Activated CD8-positive, alpha-beta memory T cell treated with anti-CD3 and anti-CD28 coated beads for 1 hour (primary cell): ENCODE measurements at places on chromosomes 1 and 21.
A peak's percentile ranks its signal among the peaks of the same experiment; 100 is the strongest.

- DNase-seq = no peak
Measured at GRCh38 chr21:26715878-26716506, 129.2 kb downstream of the ADAMTS1 start.

GRCh38 chr1:95325349-95325748 is 91.3 kb downstream of the RWDD3 start:
- DNase-seq = no peak

GRCh38 chr1:52296345-52296744 is 69.7 kb downstream of the CC2D1B start:
- no peak for DNase-seq

DNA sequence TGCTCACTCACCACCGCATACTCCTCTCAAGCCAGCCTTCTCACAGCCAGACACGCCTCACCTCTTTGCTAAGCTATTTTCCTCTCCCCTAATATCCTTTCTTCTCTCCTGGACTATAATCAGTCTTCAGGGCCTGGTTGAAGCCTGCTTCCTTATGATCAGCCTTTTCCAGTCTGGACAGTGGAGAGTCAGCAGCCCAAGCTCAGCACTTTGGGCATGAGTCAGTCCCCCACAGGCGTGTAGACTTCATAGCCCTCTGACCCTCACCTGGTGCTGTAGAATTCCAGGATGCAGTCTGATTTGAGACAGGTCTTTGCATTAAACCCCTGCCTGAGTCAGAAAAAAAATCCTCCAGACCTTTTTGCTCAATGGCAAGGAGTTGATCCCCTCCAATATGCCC is 2.5 kb downstream of the HPCAL4 start:
- no peak for DNase-seq

GRCh38 chr1:203225071-203225470 is 4.4 kb downstream of the CHIT1 start:
- no peak for DNase-seq

- peak; percentile 68 for DNase-seq
Measured at GRCh38 chr1:198681831-198682759, 43.3 kb downstream of the PTPRC start.

GRCh38 chr1:57272601-57273000 is 151.3 kb downstream of the DAB1 start:
- DNase-seq = no peak

DNA sequence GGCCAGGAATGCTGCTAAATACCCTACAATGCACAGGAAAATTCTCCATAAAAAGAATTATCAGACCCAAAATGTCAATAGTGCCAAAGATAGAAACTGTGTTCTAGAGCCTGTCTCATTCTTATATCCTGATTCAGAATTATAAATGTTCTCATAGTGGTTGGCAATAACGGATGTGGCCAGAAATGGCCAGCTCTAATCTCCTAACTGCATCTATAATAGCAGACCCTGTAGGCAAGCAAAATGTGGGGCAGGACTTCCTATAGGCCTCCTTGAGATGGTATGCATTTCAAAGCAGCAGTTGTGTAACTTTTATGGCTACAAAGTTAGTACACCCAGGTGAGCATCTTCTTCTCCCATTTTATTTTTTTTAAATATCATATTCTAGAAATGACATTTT is 95.9 kb upstream of the SGIP1 start:
- no peak for DNase-seq

DNA sequence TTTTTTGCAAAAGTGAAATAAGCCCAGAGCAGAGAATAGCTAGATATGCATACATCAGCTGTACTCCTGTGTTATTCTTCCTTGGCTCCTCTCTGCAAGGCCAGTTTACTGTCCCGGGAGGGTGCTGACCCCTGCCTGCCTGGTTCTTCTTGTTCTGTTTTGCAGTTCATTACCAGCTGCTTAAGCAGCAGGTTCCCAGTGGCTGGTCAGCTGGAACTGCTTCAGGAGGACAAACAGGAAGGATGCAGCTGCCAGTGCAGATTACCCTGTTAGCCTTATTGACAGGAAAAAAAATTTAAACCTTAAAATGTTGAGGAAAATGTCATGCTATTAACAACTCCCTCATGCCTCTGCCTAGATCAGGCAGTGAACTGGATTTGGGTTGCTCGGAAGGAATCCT is 16.0 kb upstream of the LRIG2 start:
- DNase-seq = no peak

- no peak for DNase-seq
Measured at GRCh38 chr21:41752231-41752681, 14.6 kb downstream of the RIPK4 start.

DNA sequence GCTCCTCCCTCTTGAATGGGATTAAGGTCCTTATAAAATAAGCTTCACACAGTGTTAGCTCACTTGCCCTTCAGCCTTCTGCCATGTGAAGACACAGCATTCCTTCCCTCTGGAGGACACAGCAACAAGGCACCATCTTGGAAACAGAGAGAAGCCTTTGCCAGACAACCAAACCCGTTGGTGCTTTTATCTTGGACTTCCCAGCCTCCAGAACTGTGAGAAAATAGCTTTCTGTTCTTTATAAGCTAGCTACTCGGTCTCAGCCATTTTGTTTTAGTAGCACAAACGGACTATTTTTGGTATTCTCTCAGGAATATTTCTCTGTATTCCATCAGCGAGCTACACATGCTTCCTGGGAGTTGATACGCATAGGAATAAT is 58.6 kb upstream of the IRF2BP2 start:
- no peak for DNase-seq

GRCh38 chr1:16151196-16151994 is 4.5 kb downstream of the EPHA2 start:
- DNase-seq = no peak

DNA sequence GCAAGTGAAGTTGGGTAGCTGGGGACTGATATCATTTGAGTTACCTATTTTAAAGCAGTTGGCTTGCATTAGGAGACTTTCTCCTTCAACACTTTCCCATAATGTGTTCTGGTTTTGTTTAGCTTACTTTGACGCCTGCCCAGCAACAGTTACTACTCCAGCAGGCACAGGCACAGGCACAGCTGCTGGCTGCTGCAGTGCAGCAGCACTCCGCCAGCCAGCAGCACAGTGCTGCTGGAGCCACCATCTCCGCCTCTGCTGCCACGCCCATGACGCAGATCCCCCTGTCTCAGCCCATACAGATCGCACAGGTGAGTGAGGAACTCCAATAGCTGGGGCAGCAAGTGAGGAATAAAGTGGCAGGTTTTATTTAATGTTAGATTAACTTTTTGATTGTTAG is 144.3 kb downstream of the CD247 start:
- DNase-seq = no peak

DNA sequence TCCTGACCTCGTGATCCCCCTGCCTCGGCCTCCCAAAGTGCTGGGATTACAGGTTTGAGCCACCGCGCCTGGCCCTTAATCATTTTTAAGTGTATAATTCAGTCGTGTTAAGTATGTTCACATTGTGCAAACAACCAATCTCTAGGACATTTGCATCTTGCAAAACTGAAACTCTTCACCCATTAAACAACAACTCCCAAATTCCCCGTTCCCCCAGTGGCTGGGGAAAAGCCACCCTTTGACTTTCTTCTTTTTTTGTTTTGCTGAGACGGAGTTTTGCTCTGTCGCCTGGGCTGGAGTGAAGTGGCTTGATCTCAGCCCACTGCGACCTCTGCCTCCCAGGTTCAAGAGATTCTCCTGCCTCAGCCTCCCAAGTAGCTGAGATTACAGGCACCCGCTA is 6.5 kb upstream of the THEMIS2 start:
- no peak for DNase-seq

- DNase-seq = no peak
Measured at GRCh38 chr1:154910851-154911250, 25.7 kb downstream of the PMVK start.

- no peak for DNase-seq
Measured at GRCh38 chr1:69814926-69815325, 247.2 kb downstream of the LRRC7 start.

DNA sequence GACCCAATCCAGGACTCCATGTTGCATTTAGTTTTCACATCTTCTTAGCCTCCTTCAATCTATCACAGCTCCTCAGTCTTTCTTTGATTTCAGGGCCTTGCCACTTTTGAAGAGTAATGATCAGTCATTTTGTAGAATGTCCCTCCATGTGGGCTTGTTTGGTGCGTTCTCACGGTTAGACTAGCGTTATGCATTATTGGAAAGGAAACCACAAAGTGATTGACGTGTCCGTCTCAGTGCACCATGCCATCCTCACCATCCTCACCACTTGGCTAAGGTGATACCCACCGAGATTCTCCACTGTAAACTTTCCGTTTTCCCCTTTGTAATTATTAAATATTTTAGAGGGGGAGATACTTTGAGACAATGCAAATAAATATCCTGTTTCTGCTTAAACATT is 59.6 kb upstream of the OLIG2 start:
- no peak for DNase-seq

GRCh38 chr1:214051786-214052185 is 64.0 kb downstream of the PROX1 start:
- no peak for DNase-seq

DNA sequence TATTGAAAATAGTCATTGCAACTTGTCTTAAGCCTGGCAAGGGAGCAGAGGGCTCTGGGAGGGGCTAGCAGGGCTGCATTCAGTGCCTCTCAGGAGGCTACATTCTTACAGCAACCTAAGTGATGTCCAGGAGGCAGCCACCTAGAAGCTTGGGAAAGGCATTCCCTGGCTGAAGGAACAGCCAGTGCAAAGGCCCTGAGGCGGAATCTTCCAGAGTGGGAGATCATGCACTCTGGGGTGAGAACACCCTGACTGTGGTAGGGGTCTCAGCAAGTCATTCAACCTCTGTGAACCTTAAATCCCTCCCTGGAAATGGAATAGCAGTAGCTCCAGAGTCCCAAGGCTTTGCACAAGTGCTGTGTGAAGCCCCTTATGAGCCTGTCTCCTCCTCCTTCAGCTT is 84.1 kb downstream of the TAS1R2 start:
- DNase-seq = no peak

DNA sequence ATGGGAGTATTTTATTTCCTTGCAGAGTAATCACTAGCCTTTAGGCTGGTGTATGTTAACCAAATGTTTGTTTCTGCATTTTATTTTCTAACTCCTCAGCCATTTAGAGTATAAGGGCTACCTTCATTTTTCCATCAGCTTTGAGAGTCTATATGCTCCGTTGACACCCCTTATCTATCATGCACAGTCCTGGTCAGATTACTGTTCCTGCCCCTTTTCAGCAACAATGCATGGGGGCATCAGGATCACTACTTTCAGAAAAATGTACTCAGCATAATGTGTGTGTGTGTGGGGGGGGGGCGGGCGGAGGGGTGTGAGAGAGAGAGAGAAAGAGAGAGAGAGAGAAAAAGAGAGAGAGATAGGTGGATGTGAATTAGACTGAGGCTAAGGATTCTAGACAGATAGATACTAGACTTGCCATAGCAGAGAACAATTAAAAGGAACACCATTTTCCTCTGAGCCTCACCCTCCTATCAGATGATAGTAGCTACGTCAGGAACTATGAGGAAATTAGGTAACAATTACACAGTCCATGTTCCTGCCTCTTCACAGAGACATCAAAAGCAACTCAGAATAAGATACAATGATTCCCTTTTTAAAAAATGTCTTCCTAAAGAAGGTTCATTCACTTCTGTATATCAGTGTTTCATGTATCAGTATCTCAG is 40.8 kb downstream of the FCER1A start:
- DNase-seq = no peak

- no peak for DNase-seq
Measured at GRCh38 chr21:44449473-44450363, 5.6 kb upstream of the LRRC3 start.

DNA sequence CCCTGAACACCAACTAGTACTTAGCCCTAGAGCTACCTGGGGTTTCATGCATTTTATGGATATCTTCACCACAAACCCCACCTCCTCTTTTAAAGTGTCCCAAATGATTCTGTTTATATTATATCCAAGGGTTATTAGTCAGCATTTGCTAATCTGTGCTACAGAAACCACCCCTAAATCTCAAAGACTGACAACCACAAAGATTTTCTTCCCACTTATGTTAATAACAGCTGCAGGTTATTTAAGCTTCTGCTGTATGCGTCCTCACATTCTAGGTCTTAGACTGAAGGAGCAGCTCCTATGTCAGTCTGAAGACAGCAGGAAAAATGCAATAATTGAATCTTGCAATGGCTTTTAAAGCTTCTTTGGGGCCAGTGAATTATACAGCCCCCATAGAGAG is 11.2 kb upstream of the PHC2 start:
- DNase-seq = no peak

DNA sequence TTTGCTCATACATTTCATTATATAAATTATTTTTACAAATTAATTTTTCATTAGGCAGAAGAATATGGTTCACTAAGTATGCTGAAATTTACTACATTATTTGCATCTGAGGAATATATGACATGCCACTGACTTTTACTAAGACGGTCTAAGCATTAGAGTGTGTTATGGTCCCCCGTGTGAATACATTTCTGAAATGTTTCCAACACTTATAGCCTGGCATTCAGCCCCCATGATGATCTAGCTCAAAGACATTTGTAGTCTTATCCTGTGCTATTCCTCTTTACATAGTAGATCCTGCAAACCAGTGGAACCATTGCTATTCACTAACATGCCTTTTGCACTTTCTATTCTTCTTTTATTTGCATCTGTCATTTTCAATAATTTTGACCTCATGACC is 1878.0 kb downstream of the MRPL39 start:
- DNase-seq = no peak

- no peak for DNase-seq
Measured at GRCh38 chr1:173095632-173096031, 44.9 kb upstream of the TNFSF18 start.

- no peak for DNase-seq
Measured at GRCh38 chr1:2566101-2567045, 10.2 kb downstream of the TNFRSF14 start.

GRCh38 chr1:19067182-19067911 is 110.9 kb upstream of the IFFO2 start:
- DNase-seq = no peak

DNA sequence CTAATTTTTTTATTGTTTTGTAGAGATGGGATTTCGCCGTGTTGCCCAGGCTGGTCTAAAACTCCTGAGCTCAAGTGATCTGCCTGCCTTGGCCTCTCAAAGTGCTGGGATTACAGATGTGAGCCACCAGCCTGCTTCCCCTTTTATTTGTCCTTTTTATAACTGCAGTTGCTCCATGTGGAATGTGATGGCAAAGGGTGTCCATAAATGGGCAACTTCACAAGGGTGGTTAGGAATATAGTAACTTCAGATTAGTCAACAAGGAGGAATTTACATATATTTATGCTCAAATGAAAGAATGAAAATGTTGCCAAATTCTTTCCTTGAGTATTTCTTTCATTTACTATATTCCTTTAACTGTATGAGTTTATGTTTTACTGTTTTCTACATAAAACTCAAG is 182.9 kb downstream of the BACH1 start:
- no peak for DNase-seq

GRCh38 chr1:84785271-84786036 is 95.2 kb upstream of the SSX2IP start:
- DNase-seq = no peak
